Ammon's horn (tissue), 1 donor: ENCODE measurements at places on chromosomes 7 and 10.

GRCh38 chr10:114899982-114900381 is 38.0 kb upstream of the TRUB1 start:
- DNase-seq: no peak

- peak; percentile 42 for DNase-seq
Observed at GRCh38 chr7:152462995-152463708, 27.3 kb upstream of the KMT2C start.

DNA sequence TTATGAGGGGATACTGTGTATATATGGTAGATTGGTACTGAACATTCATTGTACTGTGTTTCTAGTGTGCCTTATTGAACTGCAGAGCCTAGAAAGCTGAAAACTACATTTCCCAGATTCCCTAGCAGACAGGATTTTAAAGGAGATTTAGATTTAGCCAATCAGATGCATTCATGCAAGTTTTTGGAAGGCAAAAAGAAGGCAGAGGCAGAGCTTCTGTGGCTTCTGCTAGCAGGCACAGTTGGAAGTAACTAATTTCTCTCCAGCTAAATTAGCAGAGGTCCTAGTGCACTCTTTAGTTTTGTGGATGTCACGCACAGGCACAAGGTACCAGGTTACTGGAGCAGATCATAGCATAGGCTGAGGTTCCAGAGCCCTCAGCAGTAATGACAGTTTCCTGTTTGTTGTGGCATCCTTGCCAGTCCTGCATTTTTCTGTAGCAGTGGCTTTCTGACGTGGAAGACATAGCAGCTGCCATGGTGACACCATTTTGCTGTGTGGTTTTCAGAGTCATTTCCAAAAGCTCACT is 83.7 kb upstream of the CCDC71L start:
- peak; percentile 15 for DNase-seq

DNA sequence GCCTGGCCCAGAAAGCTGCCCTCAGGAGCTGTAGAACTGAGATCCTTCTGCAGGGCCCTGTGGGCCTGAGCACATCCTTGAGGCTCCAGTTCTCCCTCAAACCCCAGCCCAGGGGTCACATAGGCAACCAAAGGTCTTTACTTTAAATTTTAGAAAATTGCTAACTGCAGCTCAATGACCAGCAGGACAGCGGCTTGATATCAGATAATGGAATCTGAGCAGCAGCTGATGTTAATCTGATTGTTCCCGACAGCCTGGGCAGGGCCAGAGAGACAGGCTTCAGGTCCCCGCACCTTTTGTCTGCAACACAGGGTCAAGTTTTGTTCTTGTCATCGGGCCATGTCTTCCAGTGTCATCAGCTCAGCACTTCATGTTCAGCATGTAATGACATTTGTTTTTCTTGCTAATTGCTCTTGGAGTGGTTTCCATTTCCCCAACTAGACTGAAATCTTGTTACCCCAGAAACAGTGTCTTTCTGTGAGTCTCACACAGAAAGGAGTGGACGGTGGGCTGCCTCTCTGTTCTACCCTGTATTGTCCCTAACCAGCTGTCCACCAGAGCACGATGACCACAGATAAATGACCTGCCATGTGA is 91.0 kb downstream of the PAXIP1 start:
- no peak for DNase-seq

- no peak for DNase-seq
Observed at GRCh38 chr10:52752801-52753445, 19.7 kb downstream of the MBL2 start.

DNA sequence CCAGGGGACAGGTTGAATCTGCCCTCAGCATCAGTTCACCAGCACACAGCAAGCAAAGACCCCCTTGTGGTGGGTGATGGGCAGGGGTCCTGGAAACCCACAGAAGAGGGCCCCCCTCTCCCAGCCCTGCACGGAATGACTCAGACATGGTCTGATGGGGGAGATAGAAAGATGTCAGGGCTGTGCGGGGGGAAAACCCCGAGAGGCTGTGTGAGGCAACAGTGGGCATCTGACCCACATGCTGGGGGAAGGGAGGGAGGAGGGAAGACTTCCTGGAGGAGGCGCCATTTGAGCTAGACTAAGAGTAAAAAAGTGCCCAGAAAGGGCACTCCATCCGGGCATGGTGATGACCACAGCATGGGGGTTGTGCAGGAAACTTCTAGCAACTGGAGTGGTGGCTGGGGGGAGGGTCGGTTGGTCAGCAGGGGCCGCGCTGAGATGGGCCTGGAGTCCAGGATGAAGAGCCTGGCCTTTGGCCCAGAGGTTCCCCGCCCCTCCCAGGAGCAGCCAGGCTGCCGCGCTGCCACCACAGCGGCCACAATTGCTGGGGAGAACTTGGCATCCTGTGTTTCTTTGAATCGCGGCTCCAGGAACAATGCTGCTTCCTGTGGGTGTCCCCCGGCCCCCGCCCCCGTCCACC is 2.5 kb downstream of the LFNG start:
- no peak for DNase-seq

DNA sequence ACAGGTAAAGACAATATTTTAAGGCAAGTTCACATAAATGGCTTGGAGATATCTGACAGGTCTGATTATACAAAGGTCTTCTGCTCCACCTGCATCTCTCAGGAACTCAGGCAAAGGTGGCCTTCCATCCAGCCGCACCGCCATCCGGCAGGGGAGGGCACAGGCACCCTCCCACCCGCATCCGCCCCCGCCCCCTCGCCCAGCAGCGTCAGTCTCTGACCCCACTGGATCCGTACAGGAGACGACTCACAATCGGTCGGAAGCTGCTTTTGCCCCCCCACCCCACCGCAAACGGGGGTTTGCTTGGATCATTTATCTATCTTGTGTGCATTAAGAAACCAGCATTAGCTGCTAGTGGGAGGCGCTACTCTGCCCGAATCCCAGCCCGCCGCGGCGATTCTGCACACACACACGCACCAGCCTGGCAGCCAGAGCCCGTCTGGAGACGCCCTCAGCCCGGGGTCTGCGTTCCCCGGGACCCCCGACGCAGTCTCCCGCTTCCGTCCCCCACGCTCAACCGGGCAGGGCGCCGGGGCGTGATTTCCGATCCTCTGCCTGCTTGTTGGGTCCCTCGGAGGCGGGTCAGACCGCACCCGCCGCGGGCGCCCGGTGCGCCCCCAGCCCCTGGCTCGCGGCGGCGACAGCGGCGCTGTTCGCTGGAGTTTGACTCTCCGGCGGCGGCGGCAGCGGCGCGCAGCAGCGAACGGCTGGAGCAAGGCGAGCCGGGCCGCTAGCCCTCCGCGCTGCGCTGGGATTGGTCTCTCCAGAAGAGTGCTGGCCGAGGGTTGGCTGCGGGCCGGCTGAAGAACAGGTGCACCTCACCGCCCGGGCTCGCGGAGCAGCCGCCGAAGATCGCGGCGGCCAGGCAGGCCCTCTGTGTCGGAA is 820 bp upstream of the NRG3 start:
- DNase-seq: peak; percentile 56

DNA sequence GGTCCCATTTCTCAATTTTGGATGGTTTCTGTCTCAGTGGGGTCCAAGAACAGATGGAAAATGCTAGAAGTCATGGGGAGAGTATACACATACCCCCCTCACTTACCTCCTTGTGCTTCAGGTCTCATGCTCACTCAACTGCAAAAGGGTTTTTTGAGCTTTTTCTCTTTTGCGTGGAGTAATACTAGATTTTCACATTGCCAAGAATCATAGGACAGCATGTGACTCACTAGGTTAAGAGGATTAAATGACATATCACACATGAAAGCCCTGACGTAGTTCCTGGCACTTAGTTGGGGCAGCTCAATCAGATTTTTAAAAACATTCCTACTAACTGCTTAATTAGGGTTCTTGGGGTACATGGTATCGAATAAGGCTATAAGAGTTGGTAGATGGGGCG is 4.5 kb downstream of the PI4K2A start:
- DNase-seq: no peak

DNA sequence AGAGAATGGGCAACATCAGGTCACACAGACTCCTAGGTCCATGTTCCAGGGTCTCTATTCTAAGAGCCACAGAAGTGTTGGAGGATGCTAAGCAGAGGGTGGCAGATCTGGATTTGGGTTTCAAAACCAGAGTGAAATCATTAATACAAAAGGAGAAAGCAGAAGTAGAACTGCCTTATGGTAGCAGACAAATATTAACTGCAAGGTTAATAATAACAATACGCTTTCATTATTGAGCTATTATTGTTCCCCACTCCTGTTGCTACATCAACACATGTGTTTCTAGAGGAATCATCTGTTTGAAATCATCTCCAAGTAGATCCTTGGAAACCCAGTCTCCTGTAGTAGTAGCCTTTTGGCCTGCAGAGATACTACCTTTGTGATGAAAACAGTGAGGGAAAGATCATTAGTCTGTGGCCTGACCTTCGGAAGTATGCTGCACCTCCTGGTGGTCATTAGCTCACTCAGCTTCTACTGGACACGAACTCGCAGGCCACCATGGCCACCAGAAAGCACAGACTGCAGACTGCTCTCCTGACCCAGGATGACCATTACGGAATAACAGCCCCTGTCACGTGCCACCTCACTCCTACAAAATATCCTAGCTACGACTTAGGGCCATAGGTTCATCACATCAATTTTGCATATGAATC is 84.6 kb downstream of the XPNPEP1 start:
- DNase-seq: no peak

DNA sequence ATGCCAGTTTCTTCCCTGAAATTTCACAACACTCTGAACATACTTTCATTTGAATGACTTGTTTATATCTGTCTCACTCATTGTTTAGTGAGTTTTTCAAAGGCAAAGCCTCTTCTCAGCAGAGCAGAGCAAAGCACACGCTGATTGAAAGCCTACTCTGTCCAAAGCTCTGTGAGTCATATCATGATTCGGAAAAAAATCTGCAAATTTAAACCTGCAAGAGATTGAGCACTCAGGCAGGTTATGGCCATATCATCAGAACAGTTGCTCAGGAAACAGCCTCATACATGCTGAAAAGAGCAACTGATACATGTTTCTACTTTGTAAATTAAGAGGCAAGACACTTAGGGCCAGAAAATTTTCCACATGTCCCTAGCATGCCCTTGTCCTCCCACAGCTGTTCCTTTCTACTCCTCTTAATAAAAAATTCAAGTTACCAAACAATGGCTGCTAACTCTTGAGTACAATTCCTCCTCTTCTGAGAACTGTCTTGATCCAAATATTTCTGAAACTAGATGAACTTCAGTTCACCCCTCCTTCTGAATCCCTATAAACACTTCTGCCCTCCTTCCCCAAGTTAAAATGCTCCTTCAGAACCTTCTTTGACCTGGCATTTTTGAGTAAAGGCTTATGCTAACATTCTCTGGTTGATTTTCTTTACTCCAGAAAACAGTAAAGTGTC is 140.6 kb upstream of the HPS1 start:
- peak; percentile 16 for DNase-seq

- DNase-seq: no peak
Observed at GRCh38 chr7:154646126-154647013, 356.6 kb downstream of the PAXIP1 start.

DNA sequence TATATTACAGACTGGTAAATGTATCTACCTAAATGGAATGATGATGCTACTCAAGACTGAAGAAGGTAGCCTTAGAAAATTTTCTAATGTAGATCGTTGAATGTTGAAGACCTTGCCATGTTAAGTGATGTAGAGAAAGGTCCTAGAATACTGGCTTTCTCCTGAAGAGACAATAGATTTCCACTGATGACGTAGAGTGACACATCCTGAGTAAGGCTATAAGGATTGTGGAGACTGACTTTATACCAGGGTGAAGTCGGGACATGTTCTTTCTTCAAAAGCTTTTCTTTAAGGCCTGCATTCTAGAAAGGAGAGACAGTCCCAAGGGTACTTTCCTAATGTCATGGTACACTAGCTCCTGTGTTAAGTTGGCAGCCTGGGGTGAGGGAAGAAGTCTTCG is 58.6 kb downstream of the PCDH15 start:
- DNase-seq: no peak

- no peak for DNase-seq
Observed at GRCh38 chr7:44489955-44490350, 505 bp downstream of the NUDCD3 start.

DNA sequence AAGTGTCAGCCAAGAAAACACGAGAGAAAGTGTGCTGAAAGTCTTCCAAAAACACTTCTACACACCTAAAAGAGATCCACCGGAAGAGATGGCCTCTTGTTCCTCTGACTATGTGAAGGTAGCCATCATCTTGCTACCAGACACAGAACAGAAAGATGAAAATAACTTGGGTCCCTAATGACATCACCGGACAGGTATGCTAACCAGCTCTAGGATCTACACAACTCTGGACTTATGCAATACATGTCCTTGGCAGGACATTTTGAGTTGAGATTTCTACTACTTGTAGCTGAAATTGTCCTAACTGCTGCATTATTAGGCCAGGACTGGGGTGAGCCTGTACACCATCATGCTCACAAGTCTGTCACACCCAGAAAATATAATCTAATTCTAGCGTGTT is 358.7 kb downstream of the ELMO1 start:
- no peak for DNase-seq

DNA sequence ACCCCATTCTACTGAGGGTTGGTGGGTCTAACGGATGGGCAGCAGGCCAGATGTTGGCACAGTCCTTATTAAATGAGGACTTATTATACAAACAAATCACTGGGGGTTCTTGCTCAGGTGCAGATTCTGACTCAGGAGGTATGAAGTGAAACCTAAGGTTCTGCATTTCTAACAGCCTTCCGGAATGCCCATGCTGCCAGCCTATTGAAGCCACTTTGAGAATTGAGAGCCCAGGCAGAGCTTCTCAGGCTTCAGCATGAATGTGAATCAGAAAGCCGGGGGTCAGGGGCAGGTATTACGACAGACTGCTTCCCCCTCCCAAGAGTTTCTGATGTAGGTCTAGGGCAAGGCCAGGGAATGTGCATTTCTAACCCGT is 34.1 kb upstream of the NPFFR1 start:
- DNase-seq: no peak

DNA sequence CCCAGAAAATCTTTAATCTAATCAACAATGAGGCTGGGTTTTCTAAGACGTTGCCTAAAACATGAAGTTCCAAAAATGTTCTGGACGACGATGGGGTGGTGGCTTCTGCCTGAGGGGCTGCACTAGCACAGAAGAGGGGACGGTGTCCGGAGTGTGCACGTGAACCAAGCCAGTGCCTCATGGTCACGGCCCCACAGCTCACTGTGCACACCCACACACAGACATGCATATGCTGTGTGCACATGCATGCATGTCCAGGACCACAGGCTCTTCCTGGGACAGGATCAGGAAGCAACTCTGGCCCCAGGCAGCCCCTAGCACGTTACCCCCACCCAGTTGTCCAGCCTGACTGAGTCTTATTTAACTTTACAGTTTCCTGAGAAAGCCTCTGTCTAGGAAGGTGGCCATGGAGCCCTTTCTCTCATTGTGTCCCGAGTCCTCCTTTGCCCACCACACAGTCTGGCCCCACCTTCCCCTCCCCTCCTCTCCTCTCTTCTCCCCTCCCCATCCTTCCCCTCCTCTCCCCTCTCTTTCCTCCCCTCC is 100.8 kb downstream of the DNAJB6 start:
- DNase-seq: no peak

GRCh38 chr10:12826800-12827372 is 174.6 kb downstream of the CCDC3 start:
- no peak for DNase-seq

- no peak for DNase-seq
Observed at GRCh38 chr7:148524479-148525224, 65.9 kb upstream of the C7orf33 start.
